K562 (cell line): ENCODE measurements at places on chromosomes 3 and 15.

- no peak for DNase-seq
Observed at GRCh38 chr15:76328106-76328696, 8.4 kb upstream of the ISL2 start.

- no peak for DNase-seq
Observed at GRCh38 chr3:42079701-42080452, 11.3 kb upstream of the TRAK1 start.

DNA sequence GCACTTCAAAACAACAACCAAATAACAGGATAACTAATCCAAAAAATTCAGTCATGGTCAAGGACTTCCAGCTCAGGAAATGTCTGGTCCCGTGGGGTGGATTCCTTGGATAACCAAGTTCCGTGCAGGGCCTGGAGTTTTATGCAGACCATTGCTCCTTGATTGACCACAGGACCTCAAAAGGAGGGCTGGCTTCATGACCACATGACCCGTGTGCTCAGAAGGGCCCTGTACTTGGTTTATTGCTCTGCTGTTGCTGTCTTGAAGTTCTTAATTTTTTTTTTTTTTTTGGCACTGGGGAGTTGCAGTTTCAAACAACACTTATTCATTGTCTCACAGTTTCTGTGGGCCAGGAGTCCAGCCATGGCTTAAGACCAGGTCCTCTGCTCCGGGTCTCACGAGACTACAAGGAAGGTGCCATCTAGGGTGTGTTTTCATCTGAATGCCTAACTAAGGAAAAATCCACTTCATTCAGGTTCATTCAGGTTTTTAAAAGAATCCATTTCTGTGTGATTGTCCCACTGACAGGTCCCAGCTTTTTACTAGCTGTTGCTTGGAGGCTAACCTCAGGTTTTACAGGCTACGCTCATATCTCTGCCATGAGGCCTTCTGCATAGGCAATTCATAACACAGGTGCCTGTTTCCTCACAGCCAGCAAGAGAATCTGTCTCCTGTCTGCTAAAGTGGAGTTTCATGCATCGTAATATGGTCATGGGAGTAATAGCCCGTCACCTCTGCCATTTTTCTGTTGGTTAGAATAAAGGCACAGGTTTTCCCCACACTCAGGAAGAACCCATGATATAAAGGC is 65.3 kb downstream of the FLNB start:
- DNase-seq: no peak

DNA sequence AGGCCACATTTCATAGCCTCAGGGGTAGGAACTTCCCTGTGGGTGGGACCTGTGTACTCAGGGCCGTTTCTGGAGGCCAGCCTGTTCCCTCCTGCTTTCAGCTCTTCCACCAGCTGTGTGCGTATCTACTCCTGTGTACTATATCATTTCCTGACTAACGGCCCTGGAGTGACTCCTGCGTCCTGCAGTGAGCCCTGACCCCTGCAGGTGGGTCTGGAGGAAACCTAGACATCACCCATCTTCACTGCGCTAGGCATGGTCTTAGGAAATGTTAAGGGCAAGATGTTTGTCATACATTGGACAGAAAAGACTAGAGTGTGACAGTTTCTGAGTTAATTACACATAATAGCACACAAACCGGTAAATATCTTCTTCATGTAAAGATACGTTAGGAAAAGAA is 297.3 kb downstream of the GABRB3 start:
- peak; percentile 2 for DNase-seq

- no peak for DNase-seq
Observed at GRCh38 chr3:52356126-52356525, 40.0 kb downstream of the DNAH1 start.

DNA sequence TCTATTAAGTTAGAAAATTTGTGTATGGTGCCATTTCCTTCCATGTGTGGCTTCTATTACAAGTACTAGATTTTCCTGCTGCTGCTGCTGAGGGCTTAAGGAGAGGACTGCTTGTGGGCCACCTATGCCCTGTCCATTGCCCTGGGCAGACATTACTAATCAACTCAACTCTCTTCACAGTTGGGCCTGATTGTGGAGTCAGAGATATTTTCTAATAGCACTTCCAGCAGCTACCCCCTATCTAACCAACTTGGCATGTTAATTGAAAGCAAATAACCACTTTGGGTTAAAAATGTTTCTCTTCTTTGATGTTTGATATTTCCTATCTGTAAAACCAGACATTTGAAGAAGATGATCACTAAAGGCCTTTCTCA is 242.0 kb downstream of the EDEM1 start:
- DNase-seq: peak; percentile 21

DNA sequence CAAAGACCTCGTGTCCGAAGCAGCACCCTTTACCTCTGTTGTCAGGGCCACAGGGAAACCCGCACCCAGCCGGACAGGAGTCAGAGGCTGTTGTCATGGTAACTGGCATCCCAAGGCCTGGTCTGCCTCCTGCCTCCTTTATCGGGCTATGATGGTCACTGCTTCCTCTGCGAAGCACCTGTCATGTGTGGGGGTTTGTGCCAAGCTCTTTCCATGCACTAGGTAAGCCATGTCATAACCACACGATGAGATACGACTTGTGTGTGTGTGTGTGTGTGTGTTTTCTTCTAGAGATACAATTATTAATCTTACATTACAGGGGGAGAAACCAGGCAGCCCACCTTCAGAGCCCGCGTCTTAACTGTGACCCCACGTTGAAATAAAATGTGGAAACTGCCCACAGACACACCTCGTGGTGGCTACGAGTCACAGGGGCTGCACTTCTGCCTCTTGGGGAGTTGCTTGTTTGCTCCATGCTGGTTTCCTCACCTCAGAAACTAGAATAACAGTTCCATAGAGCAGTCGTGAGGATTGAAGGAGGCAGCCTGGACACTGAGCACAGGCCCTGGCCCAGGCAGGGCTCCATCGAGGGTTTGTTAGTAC is 18.0 kb downstream of the ZDHHC19 start:
- no peak for DNase-seq
